Right lung (tissue), 10 donors: ENCODE measurements at places on chromosomes 13 and 19.

- peak; percentile 83 for DNase-seq
These were observed 678 bp downstream of the ISOC2 start for GRCh38 chr19:55460670-55461258.

GRCh38 chr19:48390188-48391099, 907 bp downstream of the KDELR1 start:
- peak; percentile 68 for DNase-seq

- no peak for DNase-seq
These were observed 53.7 kb upstream of the TRPC4 start for GRCh38 chr13:37923236-37923635.

- no peak for DNase-seq
These were observed 61.5 kb upstream of the TDRD3 start for GRCh38 chr13:60335531-60335930.

DNA sequence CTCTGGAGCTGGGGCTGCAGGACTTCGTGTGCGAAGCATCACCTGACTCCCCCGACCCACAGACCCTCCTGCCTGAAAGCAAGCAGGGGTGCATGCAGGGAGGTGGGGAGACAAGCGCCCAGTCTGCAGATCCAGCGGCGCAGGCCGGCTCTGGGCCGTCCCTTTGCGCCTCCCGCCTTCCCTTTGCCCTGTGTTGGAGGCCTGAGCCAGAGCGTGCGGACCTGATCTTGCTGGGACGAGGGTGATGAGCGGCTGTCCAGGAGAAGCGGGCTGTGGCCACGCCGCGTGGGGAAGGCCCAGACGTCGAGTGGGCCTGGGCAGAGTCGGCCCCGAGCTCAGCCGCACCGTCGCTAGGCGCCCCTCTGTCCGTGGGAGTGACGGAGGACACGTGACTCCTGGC, 5.3 kb upstream of the GRTP1 start:
- no peak for DNase-seq

DNA sequence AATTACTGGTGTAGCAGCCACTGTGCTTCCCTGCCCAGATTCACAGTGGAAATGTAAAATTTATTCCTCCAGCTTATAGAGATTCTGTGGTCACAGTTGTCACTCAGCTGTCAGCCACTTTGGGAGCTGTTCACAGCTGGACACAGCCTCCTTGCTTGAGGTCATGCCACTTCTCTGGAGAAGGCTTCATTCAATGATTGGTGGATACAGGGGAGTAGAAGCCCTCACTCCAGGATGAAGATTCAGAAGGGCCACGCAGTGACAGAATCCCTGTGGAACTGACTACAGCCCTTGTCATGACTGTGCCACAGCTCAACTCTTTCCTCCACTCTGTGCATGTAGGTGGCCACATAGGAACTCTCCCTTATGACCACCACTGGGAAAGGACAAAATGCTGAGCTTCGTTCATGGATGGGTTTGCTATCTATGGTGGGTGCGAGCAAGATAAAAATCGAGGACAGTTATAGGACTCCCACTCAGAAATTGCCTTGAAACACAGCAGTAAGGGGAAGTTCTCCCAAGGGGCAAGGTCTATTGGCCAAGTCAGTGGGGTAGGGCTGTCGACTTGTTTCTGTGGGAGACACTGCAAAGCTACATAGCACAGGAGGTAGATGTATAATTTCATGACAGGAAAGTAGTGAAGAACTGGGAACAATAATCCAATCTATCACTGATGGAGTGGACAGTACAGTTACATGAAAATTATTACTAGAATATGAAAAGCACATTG, 98.7 kb downstream of the CCNA1 start:
- DNase-seq = no peak

DNA sequence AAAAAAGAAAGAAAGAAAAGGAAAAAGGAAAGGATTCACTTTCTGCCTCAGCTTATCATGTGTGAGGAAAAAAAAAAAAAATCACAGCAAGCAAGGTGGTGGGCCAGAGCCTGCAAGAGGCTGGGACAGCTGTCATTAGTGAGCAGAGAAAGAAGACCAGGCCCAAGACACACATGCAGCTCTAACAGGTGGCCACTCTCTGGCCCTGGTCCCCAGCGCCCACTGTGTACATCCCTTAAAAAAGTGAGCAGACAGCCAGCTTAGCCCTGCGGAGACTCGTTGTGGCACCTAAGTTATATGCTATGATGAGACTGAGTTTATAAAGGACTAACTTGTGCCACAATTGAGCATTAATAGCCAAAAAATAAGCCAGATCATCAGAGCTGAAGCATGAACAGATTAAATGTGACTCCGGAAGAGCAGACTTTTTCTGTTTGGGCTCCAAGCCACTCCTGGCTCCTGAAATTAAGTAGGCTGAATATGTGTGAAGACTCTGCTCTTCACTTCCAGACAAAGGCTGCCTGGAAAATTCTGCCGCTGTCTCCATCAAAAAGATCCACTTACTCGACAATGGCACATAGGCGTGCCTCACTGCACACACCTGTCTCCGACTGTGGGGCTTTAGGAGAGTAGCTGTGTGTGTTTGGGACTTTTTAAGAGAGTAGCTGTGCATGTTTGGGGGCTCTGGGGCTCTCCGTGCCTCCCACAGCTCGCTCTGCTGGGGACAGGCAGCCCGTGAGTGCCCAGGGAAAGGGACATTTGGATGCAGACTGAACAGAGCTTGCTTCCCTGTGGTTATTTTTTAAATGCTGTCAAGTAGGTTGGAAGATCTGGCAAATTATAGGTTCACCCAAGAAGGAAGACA, 55.0 kb downstream of the LATS2 start:
- no peak for DNase-seq

- DNase-seq = no peak
These were observed 36.0 kb upstream of the NEK3 start for GRCh38 chr13:52195401-52195837.

DNA sequence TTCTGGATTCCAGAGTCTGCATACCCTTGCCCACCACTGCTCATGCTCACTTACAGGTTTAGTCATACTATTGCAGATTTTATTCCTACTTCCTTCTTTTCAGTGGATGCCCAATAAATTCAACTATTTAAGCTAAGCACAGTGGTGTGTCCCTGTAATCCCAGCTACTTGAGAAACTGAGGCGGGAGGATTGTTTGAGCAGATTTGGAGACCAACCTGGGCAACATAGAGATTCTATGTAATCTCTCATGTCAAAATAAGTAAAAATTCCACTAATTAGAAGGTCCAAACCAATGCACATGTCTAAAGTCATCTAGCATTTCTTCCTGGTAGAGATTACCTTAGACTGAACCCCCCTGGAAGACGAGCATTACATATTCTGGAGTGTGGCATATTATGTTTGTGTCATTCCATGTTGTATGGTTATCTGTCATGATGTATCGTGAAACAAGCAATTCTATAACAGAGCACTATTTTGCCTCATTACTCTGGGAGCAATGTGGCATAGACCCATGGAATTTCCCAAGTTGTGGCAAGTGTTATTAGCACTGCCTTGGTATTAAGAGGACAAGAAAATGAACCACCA, 8.3 kb downstream of the HMGB1 start:
- DNase-seq = no peak

GRCh38 chr19:47778954-47779351, 450 bp downstream of the SELENOW start:
- no peak for DNase-seq

GRCh38 chr13:50692396-50692915, 151.0 kb downstream of the DLEU7 start:
- no peak for DNase-seq

GRCh38 chr13:31311921-31312320, 112.1 kb downstream of the B3GLCT start:
- DNase-seq = no peak

- DNase-seq = no peak
These were observed 9.0 kb downstream of the KLK13 start for GRCh38 chr19:51055866-51056265.

GRCh38 chr19:10580979-10581631, 6.0 kb downstream of the AP1M2 start:
- peak; percentile 85 for DNase-seq

DNA sequence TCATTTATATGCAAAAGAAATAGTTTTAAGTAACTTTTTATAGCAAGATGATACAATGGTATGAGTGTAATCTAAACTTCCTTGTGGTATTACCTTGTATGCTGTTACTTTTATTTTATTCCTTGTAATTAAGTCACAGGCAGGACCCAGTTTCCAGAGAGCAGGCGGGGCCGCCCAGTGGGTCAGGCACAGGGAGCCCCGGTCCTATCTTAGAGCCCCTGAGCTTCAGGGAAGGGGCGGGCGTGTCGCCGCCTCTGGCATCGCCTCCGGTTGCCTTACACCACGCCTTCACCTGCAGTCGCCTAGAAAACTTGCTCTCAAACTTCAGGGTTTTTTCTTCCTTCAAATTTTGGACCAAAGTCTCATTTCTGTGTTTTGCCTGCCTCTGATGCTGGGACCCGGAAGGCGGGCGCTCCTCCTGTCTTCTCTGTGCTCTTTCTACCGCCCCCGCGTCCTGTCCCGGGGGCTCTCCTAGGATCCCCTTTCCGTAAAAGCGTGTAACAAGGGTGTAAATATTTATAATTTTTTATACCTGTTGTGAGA, 10.2 kb downstream of the PLPPR3 start:
- DNase-seq = no peak

DNA sequence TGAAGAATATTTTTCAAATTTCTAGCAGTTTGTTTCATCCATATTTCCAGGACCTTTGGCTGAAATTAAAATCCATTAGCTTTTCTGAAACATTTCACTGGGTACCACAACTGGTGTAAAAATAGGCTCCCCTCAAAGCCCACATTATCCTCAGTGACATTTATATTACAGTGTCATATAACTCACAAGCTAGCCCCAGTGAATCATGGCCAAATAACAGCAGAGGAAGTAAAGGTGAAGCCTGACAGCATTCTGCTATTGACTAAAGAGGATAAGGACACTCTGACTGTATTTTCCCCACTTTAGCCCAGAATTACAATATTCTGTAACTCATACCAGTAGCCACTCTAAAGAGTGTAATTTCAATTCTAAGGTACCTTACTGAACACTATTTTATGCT, 21.9 kb downstream of the KCTD12 start:
- no peak for DNase-seq

- DNase-seq = peak; percentile 53
These were observed 96.4 kb downstream of the MBNL2 start for GRCh38 chr13:97318532-97318931.

- DNase-seq = no peak
These were observed 14.1 kb downstream of the CARM1 start for GRCh38 chr19:10885201-10886169.

DNA sequence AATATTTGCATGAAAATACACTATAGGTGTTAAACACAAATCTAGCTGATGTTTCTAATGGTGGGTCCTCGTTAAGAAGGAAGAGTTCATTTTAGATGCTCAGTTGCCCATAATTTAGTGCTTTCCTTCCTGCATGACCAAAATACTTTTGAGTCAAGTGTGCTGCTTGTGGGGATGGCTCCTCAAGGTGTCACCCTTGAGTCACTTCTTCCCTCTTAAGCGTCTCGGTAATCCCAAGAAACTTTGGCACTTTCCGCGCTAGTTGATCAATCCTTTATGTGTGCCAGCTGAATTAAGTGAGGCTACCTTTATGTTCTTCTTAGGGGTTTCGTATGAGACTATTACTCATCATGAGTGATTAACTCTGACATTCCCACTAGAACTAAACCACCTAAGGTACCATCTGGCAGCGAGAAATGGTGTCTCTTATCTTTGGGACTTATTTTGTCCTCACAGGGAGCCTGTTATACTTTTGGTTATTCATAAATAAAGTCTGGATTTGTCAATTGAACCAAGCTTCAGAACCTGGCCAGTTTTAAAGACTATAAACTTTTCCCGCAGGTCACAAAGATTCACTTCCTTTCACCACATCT, 106.8 kb downstream of the NHLRC3 start:
- DNase-seq = peak; percentile 76

GRCh38 chr13:37417060-37417441, 181.5 kb downstream of the POSTN start:
- no peak for DNase-seq

GRCh38 chr13:73767747-73768315, 366.4 kb downstream of the KLF12 start:
- DNase-seq = no peak
